ENCODE measurements at places on chromosomes 12 and 14.

- no peak for DNase-seq
Observed at GRCh38 chr14:24422694-24423601, 6.5 kb downstream of the CBLN3 start.

- no peak for DNase-seq
Observed at GRCh38 chr12:5783289-5783920, 161.7 kb downstream of the ANO2 start.

DNA sequence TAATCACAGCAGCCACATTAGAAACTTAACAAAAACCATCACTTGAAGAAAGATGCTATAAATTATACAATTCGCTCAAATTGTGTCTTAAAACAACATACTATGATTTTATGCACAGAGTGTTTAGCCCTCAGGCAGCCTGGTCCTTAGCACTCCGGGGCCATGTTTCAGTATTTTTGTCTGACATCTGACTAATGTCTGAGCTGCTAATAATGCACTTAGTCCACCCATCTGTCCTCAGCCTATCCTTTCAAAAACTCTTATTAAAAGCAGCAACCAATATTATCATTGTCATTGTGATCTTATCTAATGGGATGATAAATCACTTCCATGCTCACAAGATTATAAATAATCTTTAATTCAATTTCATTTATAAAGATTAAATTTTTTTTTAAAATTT lies 602.7 kb upstream of the FOXG1 start:
- DNase-seq = no peak

GRCh38 chr14:47442211-47442610 lies 233.2 kb downstream of the MDGA2 start:
- DNase-seq = no peak

- no peak for DNase-seq
Observed at GRCh38 chr12:91139286-91139685, 28.0 kb upstream of the LUM start.

- no peak for DNase-seq
Observed at GRCh38 chr14:60212503-60213371, 36.3 kb upstream of the PPM1A start.

DNA sequence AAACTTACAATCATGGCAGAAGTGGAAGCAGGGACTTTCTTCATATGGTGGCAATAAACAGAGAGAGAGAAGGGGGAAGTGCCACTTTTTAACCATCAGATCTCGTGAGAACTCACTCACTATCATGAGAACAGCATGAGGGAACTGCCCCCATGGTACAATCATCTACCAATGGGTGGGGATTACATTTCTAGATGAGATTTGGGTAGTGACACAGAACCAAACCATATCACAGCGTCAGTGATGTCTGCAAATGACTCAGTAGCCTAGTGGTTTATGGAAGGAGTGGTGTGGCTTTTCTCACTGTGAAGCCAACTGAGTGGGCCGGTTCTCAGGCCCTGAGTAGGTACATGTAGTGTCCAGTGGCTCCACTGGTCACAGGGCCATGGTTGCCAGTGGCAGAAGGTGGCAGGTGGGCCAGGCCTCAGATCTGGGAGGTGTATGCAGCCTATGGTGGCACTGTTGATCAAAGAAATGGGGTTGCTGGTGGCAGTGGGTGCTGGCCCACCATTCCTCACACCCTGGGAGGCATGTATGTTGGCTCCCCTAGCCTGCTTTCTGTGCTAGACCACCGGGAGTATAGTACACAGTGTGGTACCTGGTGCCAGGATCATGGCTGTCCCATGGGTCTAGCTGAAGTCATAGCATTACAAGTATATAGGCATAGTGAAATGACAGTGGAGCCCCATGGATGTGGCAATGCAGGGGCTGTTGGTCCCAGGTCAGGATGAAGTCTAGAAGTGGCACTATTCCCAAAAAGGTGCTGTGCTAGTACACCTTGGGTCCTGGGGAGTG lies 191.9 kb downstream of the NUBPL start:
- no peak for DNase-seq

- DNase-seq = no peak
Observed at GRCh38 chr12:12070674-12071656, at the start of gene BCL2L14. TSS of gene BCL2L14 (plus strand) at chr12:12070939. CDS start at chr12:12079306, 8,367 bp downstream.
